ENCODE measurements at places on chromosomes 2 and 18.
A peak's percentile ranks its signal among the peaks of the same experiment; 100 is the strongest.

- DNase-seq: no peak
Observed at GRCh38 chr2:240786355-240786841, 33.6 kb downstream of the KIF1A start.

DNA sequence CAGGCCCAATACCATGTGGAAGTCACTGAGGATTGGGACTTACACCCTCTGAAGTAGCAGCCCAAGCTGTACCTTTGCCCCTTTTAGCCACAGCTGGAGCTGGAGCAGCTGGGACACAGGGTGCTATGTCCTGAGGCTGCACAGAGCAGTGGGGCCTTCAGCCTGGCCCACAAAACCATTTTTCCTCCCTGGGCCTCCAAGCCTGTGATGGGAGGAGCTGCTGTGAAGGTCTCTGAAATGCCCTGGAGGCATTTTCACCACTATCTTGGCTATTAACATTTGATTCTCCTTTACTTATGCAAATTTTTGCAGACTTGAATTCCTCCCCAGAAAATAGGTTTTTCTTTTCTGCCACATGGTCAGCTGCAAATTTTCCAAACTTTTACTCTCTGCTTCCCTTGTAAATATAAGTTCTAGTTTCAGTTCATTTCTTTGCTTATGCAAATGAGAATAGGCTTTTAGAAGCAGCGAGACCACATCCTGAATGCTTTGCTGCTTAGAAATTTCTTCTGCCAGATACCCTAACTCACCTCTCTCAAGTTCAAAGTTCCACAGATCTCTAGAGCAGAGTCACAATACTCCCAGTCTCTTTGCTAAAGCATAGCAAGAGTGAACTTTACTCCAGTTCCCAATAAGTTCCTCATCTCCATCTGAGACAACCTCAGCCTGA is 213.8 kb upstream of the MGAT5 start:
- DNase-seq: no peak

DNA sequence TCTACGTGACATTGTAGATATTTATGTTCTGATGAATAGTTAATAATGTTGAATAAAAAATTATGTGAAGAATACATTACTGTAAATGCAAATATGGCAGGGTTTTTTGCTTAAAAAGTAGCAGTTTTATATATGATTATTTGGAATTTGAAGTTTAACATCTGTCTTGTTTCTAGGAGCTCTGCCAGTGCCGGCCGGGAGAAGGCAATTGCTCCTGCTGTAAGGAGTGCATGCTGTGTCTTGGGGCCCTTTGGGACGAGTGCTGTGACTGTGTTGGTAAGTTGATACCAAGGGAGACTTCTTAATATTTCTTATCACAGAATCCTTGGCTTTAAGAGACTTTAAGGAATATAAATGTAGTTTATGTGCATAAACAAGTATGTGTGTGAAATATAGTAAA is 25.2 kb downstream of the TWSG1 start:
- DNase-seq: no peak

GRCh38 chr2:43986600-43986999 is 9.2 kb downstream of the LRPPRC start:
- no peak for DNase-seq

GRCh38 chr18:13578400-13578799 is 148.0 kb downstream of the FAM210A start:
- DNase-seq: no peak

DNA sequence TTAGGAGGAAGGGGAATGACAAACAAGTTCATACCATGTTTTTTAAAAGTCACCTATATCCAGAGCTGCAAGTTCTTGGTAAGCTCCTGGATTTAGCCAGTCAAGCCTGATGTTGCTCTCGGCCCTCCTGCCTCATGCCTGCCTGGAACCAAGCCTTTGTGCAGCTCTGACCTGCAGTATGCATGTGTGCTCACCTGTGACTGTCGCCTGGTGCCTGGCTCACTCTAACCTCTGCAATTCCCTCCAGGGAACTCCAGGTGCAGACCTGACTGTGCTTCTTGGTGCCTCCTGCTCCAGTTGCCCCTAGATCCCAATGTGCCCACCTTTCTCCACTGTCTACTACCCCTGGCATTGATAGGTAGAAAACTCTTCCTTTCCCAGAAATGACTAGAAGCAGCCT is 85.1 kb upstream of the ZBTB14 start:
- no peak for DNase-seq

DNA sequence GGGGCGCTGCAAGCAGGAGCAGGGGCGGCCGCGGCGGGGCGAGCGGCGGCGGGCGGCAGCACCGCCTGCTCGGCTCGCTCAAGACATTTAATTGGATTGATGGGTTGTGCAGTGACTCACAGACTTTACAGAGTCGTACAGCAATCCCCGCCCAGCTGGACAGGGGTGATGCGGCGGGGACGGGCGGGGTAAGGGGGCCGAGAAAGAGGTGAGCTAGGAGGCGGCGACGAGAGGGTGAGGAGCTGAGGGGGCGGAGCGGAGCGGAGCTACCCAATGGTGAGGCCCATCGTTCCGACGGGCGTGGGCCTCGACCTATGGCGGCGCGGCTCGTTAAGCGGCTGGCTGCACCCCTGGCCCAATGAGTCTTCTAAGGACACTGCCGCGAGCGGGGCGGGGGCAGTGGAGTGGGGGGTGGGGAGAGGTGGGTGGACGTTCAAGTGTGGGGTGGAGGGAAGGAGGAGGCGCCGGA is 97.1 kb upstream of the SERTAD2 start:
- peak; percentile 97 for DNase-seq

DNA sequence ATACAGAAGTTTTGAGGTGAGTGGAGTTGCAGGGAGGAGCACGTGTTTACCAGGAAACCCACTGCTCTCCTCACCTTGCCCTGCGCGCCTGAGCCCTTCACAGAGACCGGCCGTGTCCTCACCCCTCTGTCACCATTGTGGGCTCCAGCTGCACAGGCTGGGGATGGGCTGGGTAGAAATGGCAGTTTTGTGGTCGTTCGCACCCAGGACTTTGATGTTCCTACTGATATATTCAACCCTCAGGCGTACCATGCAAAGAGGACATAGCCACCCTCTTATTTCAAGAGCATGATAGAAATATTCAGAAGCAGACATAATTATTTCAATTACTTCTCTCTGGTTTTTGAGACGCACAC is 78.2 kb downstream of the GBX2 start:
- DNase-seq: no peak

DNA sequence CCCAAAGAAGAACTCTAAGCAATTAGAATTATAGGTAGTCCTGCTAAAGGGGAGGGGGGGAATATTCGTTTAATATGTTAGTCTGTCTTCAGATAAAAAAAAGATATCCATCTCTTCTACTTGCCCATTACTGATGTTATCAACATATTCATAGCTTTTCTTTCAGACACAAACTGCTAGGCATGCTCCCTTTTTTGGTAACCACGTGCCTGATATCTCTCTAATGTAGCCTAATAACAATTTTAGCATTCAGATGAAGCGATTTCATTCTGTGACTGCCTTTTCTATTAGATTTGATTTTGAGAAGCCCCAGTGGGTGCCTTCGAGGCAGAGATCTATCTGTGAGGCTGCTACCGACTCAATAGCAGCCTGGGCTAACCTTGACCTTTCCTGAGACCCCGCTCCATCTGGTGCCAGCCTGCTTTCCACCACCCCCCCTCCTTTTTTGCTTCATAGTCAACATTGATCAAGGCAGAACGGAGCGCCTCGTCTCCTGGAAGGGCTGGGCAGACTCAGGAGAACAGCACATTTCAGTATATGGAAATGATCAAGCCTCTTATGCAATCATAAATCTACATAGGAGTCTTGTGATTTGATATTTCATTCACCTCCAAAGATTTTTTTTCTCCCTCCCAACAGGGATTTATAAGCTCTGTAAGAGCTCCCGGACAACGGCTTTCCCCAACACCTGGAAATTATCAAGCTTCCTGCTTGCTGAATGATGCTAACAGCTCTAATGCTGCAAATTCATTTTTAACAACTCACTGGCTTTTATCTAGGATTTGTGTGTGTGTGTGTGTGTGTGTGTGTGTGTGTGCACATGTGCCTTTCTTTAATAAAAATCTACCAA is 14.7 kb upstream of the BCL11A start:
- no peak for DNase-seq

GRCh38 chr2:56292951-56293350 is 109.2 kb downstream of the CCDC85A start:
- DNase-seq: no peak

- no peak for DNase-seq
Observed at GRCh38 chr2:69466728-69467127, 29.5 kb upstream of the NFU1 start.

DNA sequence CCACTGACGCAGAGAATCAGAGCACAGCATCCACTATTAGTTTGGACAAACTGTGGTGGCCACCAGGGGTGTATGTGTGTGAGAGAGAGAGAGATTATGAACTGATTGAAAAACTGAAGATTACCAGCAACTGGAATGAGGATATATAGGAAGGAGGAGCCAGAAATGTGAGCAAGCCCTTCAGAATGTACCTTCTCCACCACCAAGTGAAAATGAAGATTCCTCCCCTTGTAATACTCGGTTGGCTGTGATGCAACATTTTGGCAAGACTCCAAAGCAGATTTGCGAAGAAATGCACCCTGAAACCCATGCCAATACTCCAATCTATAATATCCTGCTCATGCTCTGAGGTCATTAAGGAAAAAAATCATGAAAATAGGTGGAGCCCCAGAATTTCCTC is 121.2 kb upstream of the SLC35G4 start:
- DNase-seq: no peak

- DNase-seq: no peak
Observed at GRCh38 chr18:52442686-52443085, 102.7 kb downstream of the DCC start.

DNA sequence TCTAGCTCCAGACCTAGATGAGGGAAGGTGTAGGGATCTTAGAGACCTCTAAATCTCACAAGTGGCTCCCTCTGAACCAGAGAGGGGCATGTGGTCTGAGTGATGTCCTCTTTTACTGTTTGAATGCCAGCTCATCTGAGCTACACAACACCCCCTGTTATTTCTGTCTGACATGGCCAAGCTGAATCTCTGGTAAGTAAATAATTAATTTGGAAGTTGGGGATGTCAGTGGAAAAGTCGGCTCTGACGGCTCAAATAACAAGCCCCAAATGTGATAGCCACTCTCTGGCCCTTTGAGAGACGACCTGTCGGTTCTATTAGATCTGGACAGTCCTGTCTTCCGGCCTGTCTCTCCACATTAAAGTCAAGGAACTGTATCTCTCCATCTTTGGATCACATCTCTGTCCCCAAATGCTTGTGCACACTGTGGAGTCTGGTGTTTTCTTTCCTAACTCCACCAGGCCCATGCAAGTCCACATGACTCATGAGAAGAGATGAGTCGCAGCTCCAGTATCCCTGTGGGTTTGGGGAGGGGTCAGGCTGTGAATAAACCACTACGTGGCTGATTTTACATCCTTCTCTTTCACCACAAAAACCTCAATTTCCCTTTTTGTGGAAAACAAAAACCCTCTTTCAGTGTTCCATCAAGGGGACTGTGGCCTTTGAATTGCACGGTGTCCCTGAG is 52.5 kb downstream of the SETBP1 start:
- DNase-seq: no peak

GRCh38 chr2:233349005-233349998 is 5.0 kb upstream of the DGKD start:
- DNase-seq: no peak

GRCh38 chr2:131105950-131106801 is 1.0 kb downstream of the PLEKHB2 start:
- DNase-seq: no peak

- DNase-seq: no peak
Observed at GRCh38 chr2:193869564-193869963, 1674.8 kb upstream of the TMEFF2 start.

DNA sequence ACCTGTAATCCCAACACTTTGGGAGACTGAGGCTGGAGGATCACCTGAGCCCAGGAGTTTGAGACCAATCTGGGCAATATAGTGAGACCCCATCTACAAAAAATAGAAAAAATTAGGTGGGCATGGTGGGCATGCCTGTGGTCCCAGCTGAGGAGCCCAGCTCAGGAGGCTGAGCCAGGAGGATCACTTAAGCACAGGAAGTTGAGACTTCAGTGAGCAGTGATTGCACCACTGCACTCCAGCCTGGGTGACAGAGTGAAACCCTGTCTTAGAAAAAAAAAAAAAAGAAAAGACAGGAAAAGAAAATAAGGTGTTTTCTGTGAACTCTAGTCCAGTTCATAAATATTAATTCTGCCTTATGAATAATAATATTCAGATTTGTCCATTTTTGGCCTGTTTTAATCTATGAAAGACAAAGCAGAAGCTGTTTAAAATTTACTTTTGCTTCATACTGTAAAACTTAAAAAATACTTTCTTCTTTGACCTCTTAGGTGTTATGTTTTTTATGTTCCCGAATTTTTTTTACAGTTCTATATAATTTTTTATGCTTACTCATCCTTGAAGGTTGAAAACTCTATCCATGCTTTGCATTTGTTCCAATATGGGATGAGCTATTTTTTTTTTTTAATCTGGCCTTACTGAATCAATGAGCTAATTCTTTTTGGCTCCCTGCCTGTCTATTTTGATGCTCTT is 8.4 kb upstream of the ANXA4 start:
- no peak for DNase-seq

DNA sequence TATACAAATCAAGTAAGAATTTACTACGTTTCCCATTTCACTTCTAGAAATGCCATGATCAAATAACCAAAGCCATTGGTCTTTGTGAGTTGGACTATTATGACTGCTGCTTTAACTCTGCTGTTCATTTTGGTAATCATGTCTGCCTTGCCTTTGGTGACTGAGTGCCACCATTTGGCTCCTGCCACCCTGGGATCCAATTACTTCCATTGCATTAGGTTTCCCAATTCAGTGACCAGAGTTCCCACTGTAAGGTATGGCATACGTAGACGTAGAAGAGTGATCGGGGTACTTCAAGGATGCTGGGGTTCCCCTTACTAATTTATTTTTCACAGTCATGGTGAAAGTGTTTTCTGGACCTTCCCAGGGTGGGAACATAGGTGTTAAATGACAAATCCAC is 90.1 kb downstream of the SPIRE1 start:
- no peak for DNase-seq

DNA sequence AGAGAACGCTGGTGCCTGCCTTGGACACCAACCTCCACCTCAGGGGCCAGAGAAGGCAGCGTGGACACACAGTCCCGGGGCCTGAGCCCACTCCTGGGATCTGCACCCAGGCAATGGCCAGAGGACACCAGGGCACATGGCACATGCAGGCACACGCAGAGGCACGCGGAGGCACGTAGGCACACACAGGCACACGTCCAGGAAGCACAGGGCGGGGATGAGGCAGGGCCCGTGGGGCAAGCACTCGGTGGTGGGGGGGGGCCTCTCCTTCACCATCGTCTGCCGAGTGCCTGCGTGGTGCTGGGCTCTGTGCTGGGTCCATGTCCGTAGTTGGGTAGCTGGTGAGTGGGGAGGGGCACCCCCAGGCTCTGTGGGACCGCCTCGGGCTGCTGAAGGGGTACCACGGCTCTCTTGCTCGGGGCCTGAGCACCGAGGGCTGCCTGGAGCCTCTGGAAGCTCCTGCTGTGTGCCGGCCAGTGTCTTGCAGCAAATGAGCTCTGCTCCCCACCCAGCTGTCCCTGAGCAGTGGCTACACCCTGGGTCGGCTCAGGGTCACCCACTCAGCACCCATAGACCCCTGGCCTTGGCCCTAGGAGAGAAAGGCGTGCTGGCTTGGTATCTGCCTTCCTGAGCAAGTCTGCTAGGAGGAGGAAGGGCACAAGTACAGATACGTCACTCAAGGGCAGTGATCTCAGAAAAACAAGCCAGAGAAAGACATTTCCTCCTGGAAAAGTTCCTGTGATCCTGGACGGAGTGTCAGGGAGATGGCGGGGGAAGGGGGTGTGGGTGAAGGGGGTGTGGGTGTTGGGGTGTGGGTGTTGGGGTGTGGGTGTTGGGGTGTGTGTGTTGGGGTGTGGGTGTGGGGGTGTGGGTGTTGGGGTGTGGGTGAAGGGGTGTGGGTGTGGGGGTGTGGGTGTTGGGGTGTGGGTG is 26.4 kb downstream of the RTP5 start:
- peak; percentile 39 for DNase-seq
